Activated naive CD8-positive, alpha-beta T cell treated with anti-CD3 and anti-CD28 coated beads, Interleukin-2, amount 10 ng/mL, durations not matched to agents 7 days and 5 days (primary cell): ENCODE measurements at places on chromosomes 3 and 15. TPM values are rescaled to one million over a fixed set of nuclear protein-coding genes. Genes with fewer than 3 reads are reported as not detected.

DNA sequence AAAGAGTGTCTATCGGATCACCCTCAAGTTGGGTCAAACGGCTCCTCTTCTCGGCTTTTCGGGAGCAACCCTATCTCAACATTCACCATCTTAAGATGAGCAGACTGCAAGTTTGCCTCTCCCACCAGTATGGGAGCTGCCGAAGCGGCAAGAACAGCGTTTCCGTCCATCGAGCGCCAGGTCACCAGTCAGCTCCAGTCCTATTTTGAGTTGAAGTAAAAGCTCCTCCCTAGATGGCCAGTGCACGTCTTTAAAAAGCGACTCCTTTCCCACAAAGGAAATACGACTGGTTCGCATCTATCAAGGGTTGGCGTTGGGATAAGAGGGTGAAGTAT lies 369 bp upstream of the U2SURP start:
- no peak for DNase-seq

DNA sequence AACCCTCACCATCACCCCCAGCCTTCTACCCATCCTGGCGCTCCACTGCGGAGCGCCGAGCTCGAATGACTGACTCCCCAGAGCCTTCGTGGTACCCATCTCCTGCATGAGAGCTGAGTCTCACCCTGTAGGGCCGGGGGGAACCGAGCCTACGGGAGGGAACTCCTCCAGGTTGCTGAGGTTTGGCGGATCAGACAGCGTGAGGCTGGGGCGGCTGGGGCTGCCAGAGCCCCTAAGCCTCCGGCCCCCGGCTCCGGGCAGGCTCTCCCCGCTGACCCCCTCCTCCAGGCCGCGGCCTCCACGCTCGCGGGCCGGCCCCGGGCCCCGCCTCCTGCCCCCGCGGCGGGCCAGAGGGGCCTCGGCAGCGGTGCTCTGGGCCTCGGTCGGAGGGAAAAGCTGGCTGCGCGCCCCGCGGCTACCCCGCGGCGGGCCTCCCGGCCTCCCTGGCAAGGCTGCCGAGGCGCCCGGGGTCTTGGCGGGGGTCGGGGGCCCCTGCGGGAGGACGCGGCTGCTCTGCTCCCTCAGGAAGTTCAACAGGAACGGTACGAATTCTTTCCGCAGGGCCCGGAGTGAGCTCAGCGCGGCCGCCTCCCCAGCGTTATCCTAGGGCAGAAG lies 643 bp downstream of the CDAN1 start:
- peak; percentile 65 for DNase-seq

- DNase-seq, result no peak
Observed at GRCh38 chr3:60582288-60582687, 669.0 kb downstream of the FHIT start.

- DNase-seq, result no peak
Observed at GRCh38 chr15:25054329-25054728, 99.5 kb downstream of the SNRPN start.

- DNase-seq, result no peak
Observed at GRCh38 chr3:162213956-162214355, 717.3 kb downstream of the OTOL1 start.

DNA sequence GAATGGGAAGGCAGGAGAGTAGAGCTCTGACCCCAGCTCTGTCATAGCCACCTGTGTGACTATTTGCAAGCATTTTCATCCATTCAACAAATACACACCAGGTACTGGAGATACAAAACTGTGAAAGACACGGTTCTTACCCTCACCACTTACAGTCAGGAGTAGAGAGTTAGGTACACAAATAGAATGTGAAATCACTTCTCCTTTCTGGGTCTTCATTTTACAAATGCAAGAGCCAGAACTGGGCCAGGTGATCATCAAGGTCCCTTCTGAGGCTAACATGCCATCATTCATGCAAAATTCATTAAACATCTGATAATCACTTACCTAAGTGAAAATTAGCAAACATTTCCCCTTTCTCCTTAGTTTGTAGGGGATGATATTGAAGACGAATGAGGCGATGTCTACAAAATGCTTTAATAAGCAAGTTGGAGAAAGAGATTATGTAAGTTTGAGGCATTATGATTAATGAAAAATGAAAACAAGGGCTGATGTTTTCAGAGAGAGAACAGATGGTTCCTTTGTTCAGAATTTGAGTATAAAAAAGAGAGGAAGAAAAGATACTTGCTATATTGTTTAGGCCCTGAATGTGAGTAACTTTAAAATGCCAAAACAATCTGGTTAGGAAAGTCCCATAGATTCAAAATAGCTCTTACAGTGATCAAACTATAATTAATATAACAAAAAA lies 88.6 kb downstream of the LPP start:
- DNase-seq, result no peak

GRCh38 chr3:15479400-15480224 lies 41.9 kb downstream of the COLQ start:
- no peak for DNase-seq

DNA sequence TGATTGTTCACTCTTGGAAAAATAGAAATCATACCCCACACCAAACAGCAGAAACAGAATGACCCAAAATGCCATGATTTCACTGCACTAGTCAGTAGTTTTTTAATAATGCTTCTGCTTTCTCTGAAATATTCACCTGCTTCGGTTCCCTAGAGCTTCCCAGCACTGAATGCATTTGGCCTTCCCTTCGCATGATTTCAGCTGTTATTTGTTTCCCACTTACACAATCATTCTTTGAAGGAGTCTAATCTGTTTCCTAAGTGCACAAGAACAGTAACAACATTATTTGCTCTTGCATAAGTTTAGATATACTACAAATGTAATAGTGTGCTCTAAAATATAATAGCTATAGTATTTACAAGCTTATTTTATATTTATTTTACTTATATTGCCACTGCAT lies 178.7 kb downstream of the STAC start:
- no peak for DNase-seq

DNA sequence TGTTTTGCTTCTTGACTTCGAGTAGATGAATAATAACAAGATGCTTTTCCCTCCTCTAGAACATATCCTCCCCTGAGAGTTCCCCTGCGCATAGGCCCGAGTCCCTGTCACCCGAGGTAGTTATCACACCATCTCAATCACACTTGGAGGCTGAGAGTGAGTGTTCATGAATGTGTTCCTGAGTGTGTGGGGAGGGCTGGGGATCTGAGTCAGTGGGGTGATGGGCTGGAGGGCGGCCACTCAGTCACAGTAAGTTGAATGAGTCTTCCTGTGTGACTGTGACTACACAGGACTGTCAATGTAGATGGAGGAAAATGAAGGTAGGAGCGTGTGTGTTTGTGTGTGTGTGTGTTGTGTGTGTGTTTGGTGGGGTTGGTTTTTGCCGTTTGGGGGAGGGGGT lies 71.0 kb downstream of the SETD5 start:
- DNase-seq, result no peak

DNA sequence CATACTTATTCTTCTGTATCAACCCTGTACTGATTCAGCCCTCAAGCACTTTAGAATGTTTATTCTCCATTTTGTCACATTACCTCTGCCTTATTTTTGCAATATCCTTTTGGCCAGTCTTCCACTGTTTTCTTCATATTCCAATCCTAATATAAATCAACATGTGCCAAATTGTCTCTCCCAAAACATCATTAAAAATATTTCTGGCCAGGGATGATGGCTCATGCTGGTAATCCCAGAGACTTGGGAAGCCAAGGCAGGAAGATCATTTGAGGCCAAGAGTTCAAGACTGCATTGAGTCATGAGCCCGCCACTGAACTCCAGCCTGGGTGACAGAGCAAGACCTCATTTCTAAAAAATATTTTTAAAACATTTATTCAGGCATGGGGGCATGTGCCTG lies 641.4 kb upstream of the CBLB start:
- DNase-seq, result no peak

DNA sequence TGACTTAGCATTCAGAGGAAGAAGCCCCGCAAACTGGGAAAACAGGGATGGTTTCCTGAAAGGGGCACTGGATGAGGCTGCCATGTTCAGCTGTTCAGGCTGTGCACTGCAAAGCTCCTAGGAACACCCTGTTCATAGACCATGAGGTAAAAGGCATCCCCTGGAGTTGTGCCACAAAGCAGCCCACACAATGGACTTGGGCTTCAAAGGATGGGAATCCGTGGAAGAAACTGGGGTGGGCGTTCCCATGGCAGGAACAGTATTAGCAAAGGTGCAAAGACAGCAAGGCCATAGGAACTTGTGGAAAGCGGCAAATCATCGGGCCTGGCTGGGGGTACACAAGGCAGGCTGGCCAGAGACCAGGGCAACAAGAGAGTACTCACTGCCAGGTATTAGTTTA lies 8.9 kb downstream of the OXTR start:
- DNase-seq, result no peak

DNA sequence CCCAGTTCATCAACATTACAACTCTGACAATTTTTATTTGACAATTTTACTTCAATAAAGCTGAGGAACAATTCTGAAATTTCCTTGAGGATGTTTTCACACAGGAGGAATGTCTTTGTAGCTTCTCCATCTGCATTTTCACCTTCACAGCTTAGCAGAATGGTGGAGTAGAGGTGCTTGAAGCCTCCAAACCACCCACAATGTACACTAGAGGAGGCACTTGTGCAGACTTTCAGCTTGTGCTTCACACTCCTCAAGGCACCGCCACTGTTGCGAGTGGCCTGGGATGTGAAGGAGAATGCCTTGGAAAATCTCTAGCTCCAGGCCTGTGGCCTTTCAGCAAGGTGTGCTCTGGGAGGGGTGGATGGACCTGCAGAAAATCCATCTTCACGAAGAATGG lies 181.9 kb downstream of the EPHB1 start:
- DNase-seq, result no peak

DNA sequence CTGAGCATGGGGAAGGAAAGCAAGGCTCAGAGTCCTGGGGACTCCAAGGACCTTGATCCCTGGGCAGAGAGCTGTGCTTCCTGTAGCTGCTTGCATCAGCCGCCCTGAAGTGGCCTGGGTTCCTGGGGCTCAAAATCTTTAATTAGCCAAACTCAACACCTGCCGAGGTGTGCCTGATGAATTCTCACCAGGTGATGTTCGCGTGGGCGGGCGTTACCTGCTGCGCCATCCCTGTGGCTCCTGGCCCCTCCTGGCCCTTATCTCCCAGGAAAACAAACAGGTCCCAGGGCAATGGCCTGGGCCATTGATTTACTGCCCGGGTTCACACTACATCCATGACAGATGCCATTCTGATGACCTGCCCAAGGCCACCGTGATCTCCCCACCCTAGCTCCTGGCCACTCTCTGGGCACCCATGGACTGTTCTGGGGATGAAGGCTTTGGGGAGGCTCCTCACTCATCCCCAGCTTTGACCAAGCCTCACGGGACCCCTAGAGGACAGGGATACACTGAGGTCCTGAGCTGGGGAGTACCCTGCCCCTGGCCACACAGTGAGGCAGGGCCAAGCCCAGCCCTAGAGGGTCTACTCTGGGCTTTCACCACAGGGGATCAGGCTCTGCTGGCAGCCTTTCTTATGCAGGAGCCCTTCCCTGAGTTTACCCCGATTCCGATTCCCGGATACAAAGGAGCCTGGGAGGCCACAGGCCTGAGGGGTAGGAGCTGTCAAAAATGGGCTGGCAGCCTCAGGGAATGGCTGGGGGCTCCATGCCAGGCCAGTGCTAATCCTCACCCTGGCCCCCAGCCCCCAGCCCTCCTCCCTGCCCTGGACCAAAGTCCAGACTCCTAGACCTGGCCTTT lies 5.7 kb downstream of the SLC38A3 start:
- DNase-seq, result no peak

DNA sequence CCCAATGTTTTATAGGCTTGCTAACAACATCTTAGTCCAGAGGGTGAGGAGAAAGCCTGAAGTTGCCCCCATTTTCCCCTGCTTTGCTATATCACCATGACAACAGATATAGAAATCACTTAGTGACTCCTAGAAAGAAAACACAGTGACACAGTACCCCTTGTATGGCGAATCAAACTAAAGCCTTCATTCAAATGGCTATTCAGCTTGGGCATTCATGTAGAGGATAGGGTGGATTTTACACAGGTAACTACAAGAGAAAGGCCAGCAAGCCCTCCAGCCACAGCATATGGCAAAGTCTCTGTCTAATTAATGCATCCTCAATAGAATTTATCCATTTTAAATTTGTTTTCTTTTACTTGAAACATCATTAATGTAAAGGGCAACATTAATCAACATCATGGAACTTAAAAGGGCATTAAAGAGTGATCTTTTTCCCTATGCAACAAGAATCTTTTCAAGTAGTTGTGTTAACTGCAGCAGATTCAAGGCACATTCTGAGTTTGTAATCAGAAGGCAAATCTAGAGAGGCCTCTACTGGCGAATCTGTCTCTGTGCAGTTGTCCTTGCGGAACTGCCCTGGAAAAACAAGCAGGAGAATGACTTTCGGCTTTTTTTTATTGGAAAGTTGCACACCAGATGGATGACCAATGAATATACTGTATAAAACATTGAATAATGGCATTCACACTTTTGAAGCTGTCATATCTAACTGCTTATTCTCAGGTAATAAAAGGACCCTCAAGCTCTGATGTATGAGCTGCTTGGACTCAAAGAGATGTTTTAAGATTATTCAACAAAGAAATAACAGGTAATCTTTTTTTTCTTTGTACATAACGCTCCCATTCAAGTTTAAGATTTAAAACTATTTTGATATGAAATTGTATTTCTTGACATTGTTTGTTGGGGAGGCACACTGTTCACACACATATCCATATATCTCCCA lies 621.7 kb upstream of the AGTR1 start:
- DNase-seq, result no peak

DNA sequence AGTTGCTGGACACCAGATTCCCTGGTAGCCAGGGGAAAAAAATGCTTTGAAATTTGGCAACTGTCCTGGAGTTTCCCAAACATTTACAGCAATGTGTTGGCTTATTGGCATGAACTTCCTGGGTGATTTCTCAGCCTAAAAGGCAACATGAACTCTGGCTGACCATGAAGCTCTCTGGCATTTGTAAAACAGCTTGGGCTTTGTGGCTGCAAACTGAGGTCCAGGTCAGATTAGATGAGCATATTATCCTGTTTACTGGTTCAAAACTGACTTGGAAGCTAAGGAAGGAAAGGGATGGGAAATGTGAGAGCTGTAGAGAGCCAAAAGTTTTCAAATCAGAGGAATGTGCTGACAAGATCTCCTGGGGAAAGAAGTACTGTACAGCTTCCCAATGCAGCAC lies 139.0 kb downstream of the P3H2 start:
- no peak for DNase-seq

DNA sequence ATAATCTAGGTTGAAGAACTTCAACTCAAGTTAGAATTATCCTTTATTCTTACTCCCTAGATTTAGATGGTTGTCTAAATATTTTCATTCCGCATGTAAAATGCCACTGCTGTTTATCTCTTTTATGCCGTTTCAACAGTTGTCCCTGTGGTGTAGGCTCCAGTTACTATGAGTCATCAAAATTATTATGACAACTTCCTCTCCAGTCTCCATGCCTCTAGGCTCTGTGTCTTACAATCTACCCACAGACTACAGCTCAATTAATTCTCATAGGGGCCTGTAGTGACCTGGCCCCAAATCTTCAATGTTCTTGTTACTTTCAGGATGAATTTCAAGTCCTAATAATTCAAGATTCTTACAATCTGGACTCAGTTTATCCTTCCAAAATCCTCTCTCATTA lies 105.8 kb upstream of the UNC13C start:
- DNase-seq, result no peak

Gene C3orf22
- total RNA-seq, result not detected

Gene AGBL1
- total RNA-seq, result not detected

Gene SMCO1
- not detected for total RNA-seq

Gene BSN
- total RNA-seq, result 0.14 TPM

Gene SLC51B
- not detected for total RNA-seq

Gene ANKRD34C
- not detected for total RNA-seq
